ENCODE measurements at places on chromosomes 11 and 22. TPM values are rescaled to one million over a fixed set of nuclear protein-coding genes. Genes with fewer than 3 reads are reported as not detected.

- DNase-seq, result no peak
These were observed 21.2 kb downstream of the SLC5A12 start for GRCh38 chr11:26700574-26701235.

DNA sequence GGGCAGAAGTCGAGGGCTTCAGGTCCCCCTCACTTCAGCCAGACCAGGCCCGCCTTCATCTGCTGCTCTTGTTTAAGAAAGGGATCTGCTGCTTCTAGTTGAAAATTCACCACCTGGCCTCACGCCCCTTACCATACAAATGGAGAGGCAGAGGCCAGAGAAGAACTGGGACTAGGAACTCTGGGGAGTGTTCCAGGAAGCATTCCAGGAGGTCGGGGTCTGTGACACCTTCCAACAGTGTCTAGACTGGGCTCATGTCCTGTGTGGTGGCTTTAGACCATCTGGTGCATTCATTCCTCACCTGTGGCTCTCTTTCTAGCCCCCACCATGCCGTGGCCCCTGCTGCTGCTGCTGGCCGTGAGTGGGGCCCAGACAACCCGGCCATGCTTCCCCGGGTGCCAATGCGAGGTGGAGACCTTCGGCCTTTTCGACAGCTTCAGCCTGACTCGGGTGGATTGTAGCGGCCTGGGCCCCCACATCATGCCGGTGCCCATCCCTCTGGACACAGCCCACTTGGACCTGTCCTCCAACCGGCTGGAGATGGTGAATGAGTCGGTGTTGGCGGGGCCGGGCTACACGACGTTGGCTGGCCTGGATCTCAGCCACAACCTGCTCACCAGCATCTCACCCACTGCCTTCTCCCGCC lies 12.3 kb downstream of the TSKU start:
- no peak for DNase-seq

DNA sequence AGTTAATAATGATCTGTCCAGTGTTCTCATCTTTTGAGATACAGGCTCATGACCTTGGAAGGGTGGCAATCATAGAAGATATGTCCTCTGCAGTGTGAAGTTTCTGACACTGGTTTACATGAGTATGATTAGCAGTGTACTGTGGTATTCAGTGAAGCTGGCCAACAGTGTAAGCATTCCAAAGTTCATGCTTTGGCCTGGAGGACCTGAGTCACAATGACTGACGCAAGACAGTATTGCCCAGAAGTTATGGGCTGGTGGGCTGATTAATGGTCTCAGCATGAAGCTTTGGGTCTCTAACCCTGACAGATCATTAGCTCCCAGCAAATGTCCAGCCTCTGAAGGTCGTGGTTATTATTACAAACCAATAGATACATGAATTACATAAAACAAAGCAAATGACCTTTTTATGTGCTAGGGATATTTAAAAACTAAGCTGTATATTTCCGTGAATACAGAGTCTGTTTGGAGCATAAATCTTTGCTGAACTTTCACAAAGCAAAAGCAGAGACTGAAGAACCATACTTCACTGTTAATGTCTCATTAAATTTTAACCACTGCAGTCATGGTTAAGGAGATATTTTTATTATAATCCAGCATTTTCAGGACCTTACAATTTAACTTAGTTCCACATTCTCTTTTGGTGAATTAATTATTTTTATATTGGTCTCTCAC lies 28.3 kb upstream of the USP47 start:
- no peak for DNase-seq

Gene CASP1
- 4.6 TPM for polyA plus RNA-seq

Gene MOGAT2
- polyA plus RNA-seq, result 1.7 TPM

- no peak for DNase-seq
These were observed 1.5 kb downstream of the THAP7 start for GRCh38 chr22:21000207-21000986.

Gene ESAM
- 87.0 TPM for polyA plus RNA-seq

Gene LDHAL6A
- polyA plus RNA-seq, result 0.83 TPM

GRCh38 chr11:64569300-64569970 lies 21.6 kb upstream of the SLC22A12 start:
- no peak for DNase-seq

Gene SMIM38
- polyA plus RNA-seq, result 0.58 TPM

DNA sequence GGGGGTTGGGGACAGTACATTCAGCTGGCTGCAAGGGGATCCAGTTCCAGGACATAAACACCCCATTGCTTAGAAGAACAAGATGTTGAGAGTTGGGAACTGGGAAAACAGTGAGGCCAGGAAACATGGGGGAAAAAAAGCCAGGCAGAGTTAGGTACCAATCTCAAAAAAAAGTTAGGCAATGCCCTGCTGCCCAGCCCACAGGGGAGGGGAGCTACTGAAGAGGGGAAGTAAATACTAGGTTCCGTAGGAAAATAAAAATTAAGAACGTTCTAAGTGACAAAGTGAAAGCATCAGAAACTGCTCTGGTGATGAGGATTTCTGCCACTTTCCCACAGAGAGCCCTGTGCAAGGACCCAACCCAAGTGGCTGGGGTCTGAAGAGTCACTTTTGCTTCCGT lies 12.0 kb downstream of the SPTBN2 start:
- DNase-seq, result no peak

- no peak for DNase-seq
These were observed 35.6 kb downstream of the TMEM123 start for GRCh38 chr11:102416976-102417375.

DNA sequence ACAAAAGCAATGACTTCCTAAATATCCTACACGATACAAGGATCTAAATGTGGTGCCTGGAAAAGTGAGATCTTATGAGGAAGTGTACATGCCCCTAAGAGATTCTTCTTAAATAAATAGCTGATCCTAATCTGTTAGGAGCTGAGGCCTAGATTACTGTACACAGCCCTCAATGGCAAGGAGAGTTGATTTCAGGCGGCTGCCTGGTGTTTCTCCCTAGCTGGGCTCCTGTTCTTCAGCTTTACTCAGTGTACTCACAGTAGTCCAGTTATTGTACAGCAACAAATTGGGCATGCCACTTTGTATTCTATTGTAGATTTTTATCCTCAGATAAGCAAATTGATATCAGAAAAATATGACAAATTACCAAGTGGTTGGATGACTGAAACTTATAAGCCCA lies 358.2 kb upstream of the PDGFD start:
- no peak for DNase-seq

DNA sequence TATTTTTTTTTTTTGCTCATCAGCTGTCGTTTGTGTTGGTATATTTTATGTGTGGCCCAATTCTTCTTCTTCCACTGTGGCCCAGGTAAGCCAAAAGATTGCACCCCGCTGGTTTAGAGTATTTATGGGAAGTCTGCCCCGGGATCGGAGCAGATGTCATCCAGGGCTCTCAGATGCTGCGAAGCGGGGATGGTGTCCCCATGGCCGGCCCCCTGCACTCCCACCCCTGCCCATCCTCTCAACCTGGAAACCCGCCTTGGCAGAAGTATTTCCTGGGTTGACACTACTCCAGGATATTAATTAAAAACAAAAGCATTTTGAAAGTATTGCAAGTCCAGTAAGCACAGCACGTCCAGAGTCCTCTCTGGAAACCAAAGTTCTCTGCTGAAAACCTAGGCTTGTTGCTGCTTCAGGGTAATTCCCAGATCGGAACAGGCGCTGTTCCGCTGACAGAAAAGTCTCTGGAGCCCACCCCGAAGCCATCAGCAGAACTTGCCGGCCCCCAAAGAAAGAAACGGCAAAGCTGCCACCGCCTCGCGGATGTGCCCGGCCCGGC lies 833 bp downstream of the SCUBE2 start:
- no peak for DNase-seq

Gene CCDC116
- polyA plus RNA-seq, result 0.53 TPM

DNA sequence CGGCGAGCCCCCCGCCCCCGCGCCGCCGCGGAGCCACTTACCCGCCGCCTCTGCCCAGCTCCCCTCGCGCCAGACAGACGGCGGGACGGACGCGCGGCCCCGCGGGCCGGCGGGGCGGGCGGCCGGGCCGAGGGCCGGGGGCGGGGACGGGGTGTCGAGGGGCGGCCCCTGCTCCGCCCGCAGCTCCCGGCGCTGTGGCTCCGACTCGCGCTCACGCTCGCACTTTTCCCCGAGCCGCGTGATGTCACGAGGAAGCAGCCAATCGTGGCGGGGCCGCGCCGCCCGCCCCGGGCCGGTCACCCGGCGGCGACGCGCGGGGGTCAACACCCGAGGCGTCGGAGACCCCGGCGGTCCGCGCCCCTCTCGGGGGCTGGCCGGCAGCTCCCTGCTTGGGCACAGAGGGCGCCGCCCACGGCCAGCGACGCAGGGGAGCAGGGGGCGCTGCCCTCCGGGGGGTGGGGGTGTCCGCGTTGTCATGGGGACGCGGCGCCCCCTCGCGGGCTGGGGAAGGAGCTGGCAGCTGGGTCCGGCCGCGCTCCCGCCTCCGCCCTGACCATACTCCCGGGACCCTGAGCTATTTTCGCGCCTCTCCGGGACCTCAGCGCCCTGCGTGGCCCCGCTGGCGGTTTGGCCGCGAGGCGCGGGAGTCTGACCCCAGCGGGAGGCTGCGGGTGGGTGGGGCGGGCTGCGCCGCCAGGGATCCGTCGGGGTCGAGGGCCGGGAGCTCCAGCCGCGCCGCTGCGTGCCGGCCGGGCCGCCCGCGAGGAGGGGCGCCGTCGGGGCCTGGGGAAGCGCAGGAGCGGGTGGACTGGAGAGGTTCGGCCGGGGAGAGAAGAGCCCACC lies at the start of gene CHRM4:
Gene CHRM4 (minus strand): TSS at position 199 of the 843 bp plus-strand sequence. CDS start 5,219 bp downstream, outside the sequence.
- DNase-seq, result no peak

DNA sequence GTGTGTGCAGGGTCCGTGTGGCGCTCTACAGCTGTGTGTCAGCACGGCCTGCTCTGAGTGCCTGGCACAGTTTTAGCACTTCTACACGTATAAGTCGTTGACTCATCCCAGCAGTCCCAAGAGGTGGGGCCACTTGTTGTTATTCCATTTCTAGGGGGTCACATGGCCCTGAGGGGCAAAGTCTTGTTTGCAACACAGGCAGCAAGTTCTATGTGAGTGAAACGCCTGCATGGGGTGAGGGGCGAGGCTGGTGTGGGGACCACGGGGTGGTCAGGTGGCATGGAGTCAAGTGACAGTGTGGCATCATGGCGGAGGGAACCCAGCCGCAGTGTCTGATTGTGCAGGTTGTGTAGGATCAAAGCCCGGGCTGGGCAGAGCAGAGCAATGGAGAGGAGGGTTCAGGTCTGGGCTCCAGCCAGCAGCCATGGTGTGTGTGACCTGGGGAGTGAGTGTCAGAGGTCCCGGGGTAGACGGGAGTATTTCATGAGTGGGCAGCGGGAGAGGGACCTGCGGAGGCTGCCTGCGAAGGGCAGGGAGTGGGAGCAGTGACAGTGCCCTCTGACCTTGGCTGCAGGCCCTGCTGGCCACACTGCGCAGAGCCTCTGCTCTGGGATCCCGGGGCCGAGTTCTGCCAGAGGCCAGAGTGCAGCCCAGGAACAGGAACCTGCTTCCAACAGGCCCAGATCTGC lies 27.9 kb downstream of the SHANK3 start:
- DNase-seq, result no peak

DNA sequence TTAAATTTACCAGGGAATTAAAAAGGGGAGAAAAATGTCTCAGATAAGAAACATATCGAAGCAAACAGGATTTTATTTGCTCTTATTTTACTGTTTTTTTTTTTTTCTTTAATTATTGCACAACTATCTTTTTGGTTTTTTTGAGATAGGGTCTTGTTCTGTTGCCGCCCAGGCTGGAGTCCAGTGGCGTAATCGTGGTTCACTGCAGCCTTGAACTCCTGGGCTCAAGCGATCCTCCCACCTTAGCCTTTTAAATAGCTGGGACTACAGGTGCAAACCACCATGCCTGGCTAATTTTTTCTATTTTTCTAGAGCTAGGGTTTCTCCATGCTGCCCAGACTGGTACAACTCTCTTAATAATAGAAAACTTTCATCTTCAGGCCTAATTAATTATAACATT lies 32.5 kb downstream of the DRG1 start:
- DNase-seq, result no peak

- no peak for DNase-seq
These were observed 2.2 kb downstream of the RAB30 start for GRCh38 chr11:83069441-83070043.

Gene THY1
- polyA plus RNA-seq, result 90.0 TPM

DNA sequence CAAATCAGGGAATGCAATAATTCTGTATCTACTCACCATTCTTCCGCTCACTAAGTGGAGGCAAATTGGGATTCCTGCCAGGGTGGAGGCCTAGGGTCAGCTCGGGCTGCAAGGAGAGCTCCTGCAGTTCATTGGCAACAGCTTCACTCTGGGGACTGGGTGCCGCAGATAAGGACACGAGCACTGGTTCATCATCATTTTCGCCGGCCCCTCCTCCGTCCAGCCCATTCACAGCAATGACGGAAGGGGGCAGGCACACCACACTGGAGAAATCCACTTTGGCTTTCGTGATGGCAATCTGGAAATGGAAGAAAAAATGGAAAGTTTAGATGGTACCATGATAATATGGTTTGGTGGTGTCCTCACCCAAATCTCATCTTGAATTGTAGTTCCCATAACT lies 84.4 kb downstream of the MRTFA start:
- DNase-seq, result no peak

DNA sequence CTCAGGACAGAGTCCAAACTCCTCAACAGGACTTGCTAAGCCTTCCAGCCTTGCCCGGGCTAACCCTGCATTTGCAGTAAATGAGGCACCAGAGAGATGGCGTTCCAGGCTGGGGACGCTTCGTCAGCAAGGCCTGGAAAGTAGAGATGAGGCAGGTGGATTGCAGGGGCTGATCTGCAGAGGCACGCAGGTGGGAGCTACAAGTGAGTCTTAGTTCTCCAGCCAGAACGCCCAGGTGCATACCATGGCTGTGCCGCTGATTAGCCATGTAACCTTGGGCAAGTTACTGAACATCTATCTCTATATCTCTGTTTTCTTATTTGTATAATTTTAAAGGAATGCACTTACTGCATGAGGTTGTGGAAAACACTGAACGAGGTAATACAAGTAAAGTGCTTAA lies 52.7 kb upstream of the BARX2 start:
- DNase-seq, result no peak

Gene CRYBB2
- 0.38 TPM for polyA plus RNA-seq

Gene HOATZ
- polyA plus RNA-seq, result 0.04 TPM

- no peak for DNase-seq
These were observed 727.3 kb downstream of the LRRC4C start for GRCh38 chr11:40732132-40732531.

DNA sequence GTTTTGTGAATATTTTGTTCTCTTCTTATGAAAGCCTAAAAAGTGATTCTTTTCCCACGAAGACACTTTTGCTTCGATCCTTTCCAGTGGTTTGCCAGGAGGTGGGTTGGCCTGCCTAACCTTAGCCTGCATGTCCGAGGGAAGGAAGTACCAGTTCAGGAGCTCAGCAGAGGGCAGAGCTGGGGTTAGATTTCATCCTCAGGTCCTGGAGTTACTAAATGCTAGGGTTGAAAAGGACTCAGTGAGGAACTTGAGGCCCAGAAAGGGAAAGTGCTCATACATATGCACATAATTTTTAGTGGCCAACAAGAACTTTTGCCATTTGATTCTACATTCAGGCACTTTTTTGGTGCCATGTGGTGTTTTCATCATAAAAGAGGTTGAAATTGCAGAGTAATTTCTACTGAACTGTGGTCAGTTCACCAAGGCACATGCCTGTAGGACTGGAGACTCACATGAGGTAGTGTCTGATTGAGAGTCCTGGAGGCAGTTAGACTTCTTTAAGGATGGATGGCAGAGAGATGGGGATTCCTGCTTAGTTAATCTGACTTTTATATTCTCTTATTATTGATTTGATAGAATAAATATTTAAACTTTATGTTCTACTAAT lies 36.7 kb downstream of the NCAM1 start:
- DNase-seq, result no peak

Gene PRRG4
- 7.8 TPM for polyA plus RNA-seq

- DNase-seq, result no peak
These were observed 4.7 kb downstream of the TCIRG1 start for GRCh38 chr11:68043349-68044144.
